ENCODE measurements at places on chromosomes 1 and 21. TPM values are rescaled to one million over a fixed set of nuclear protein-coding genes. Genes with fewer than 3 reads are reported as not detected.

Gene S1PR1
- 12.5 TPM for total RNA-seq

Gene ADAMTS5
- total RNA-seq = 1.1 TPM

Gene DNAJC6
- total RNA-seq = 0.18 TPM

Gene FAM43B
- not detected for total RNA-seq

Gene CLCC1
- 29.6 TPM for total RNA-seq

Gene SNX7
- 24.4 TPM for total RNA-seq

GRCh38 chr1:156625436-156626078 lies 6.3 kb downstream of the HAPLN2 start:
- peak; percentile 28 for DNase-seq

DNA sequence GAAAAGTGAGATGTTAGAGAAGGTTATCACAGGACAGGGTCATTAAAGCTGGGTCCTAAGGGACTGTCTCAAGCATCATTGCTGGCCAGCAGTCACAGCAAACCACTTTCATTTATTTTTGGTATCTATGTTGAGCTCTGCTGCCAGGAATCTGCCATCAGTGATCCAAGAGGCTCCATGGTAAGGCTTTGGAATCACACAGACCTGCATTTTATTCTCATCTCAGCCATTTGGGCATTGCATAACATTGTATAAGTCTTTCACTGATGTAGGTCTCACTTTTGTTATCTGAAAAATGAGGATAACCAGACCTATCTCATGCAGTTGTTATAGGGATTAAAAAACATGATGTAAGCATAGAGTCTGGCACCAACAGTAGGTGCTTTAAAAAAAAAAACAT lies 77.5 kb downstream of the OMA1 start:
- no peak for DNase-seq

GRCh38 chr1:26887125-26887524 lies 3.0 kb downstream of the GPN2 start:
- peak; percentile 52 for DNase-seq

DNA sequence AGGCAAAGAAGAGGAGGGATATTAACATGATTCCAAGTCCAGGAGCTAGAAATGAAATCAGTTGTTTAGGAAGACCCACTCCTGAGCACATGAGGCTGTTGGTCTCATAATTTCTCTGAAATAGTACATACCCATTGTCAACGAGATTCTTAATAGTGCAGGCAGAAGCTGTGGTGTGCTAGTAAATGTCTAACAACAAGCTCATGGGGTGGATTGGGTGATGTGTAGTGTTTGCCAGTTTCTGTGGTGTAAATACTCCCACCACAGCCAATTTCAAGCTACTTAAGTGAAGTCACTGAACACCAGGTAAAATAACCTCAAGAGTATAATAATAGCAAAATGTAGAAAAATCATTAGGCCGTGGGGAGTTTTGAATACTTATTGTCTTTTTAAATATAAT lies 42.0 kb downstream of the SYF2 start:
- DNase-seq = no peak

DNA sequence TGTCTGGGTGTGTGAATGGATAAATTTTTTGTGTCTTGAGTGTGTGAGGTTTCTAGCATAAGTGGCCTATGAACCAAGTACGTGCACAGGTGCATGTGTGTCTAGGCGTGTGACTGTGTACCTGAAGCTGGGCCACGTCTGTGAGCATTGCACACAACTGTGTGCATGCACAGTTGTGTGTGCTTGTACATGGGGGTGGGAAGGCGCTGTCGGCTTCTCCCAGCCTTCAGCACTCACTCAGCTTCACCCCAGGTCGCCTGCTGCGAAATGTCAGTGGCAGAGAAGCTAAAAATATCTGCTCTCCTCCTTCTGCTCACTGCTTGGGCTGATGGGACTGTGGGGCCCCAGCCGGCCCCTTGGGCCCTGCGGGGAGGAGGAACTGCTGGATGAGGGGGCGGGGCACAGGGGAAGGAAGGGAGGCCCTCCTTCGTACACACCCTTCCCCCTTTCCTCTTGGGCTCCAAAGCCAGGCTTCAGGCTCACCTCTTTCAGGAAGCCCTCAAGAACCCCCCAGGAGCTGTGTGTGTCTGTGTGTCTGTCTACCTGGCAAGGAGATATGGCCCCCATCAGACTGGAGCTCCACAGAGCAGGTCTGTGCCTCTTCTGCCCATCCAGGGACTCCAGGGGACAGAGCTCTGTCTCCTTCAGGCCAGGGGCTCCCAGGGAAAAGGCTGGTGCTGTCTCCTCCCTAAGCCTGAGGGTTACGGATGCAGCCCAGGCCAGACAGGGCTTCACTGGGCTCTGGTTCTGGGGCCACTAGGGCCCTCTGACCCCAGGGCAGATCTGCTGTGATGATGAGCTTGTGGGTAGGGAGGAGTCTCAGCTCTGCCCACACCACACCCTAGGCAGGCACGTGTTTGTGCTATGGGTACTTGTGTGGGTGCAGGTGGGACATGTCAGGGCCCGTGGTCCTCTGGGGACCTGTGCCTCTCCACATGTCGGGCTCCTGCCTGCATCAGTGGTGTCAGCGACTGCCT lies 35.6 kb upstream of the WASF2 start:
- peak; percentile 53 for DNase-seq

DNA sequence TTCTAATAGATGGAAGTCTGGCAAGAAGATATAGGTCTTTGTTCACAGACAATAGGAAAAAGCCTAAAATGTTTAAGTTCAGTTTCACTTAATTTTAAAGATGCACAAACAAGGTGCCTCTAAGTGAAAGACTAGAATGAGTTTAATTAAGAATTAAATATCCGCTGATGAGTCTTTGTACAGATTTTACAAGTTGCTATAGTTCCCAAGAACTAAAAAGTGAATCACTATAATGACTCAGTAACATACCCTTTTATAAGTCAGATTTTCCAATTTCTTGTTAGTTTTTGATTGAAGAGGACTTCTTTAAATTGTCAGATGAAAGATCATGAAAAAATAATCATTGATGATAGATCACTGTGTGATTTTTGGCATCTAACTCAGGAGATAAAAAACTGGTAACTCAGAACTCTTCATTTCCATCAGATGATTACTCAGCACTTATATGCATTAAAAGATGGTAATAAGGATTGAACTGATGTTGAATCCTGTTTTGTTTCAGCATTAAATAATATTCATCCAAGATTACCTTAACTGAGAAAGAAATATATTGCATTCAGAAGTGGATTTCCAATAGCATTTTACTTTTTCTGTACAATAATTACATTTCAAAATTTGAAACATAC lies 59.0 kb upstream of the ST6GALNAC3 start:
- no peak for DNase-seq

GRCh38 chr1:154611150-154611862 lies 3.3 kb upstream of the ADAR start:
- no peak for DNase-seq

DNA sequence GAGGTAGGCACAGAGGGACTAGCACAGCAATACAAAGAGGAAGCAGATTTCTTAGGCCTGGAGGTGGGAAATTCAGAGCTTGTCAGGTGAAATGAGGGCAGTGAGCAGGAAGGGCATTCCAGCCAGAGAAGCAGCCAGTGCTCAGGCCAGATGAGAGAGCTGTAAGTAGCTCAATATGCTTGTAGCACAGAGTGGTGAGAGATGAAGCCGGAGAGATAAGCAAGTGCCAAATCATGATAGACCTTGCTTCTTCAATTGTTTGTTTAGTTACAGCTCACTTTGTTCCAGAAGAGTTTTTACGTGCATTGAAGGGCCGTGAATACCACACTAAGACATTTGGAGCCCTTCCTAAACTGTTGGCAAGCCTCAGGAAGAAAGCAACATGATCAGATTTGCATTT lies 42.0 kb upstream of the ADAMTS1 start:
- peak; percentile 15 for DNase-seq

DNA sequence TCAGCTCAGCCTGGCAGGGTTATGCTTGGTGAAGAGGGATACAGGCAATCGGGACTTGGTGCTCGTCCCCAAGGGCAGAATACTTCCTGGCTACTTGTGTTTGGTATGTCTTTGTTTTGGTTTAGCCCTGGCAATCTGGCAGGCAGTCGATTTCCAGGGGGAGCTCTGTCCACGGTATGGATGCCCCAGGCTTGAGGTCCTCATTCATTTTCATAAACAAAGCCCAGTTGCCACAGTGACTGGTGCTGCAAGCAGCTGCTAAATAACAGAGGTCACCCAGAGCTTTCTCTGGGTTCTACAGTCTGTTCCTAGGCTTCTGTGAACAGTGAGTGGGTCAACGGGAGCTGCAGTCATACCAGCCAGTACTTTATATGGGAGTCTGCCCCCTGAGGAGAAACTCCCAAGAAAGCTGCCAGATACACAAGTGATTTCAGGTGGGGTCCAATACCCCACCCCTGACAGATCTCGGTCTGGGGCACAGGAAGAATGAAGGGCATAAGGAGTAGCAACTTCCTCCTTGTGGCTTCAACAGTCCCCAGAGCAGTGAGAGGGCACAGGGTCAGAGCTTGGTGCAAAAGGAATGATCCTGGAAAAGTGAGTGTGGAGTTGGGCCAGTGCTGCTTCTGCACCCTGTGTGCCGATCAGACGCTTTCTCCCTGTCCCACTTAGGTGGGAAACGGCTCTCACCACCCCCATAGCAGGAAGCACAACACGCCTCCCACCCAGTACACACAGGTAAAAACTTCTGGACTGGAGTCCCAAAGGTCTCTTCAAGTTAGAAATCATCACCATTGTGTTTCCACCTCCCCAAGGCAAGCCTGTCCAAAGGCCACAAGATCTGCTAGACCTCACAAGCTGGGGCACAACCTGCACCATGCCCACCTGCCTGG lies 55.5 kb downstream of the TGFBR3 start:
- DNase-seq = peak; percentile 91

DNA sequence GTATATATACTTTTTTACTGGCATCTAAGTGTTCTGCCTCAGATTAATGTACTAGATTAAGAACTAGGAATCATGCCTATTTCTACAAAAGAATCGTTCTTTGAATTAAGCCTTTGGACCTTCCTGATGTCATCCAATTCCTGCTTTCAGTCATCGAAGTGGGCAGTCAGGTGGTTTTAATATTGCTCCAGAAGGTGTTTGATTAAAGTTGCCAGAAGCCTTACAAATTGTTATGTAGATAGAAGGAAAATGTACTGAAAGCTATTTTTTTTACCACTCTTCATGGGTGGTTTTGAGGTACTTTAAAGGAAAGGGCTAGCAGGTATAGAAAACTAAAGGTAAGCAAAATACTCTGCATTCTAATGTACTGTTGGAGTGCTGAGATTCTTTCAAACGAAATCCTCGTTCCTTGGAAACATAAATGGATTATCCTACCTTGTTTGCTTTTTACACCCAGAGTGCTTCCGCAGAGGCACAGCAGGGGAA lies 716 bp downstream of the CTBS start:
- no peak for DNase-seq

DNA sequence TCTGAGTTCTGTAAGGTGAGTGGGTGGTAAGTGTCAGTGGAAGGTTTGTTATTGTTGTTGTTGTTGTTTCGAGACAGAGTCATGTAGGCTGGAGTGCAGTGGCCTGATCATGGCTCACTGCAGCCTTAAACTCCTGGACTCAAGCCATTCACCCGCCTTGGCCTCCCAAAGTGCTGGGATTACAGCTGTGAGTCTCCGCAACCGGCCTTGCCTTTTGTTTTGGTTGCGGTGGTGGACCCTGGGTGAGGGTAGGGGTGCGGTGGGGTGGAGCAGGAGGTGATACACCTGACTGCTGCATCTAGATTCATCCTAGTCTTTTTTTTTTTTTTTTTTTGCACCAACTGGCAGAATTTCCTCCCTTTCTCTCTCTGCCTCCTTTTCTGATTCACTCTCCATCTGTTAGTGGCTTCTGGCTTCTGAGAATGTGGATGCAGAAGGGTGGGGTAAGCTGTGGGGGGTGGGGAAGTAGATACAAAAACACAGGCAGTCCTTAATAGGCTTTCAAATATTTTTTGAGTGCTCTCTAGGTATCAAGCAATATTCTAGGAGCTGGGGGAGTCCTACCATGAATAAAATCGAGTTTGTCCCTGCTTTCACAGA lies 4.6 kb upstream of the GMEB1 start:
- no peak for DNase-seq

- no peak for DNase-seq
Observed at GRCh38 chr1:220878191-220879075, 810 bp upstream of the HLX start.

DNA sequence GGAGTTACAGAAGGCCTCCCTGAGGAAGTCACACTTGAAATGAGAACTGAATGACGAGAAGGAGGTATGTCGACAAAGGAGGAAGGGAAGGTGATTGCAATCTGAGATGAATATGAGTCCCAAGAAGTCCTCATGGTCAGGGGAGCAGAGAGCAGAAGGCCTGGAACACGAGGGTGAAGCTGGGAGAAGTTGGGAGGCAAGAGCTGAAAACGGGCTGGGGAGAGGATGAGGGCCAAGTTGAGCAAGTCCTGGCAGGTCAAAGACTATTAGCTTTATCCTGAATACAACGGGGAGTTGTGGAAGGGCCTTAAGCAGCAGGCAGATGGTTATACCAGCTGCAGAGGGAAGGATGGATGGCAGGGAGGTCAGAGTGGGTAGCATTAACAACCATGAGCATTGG lies 89.5 kb downstream of the KCNJ15 start:
- no peak for DNase-seq

DNA sequence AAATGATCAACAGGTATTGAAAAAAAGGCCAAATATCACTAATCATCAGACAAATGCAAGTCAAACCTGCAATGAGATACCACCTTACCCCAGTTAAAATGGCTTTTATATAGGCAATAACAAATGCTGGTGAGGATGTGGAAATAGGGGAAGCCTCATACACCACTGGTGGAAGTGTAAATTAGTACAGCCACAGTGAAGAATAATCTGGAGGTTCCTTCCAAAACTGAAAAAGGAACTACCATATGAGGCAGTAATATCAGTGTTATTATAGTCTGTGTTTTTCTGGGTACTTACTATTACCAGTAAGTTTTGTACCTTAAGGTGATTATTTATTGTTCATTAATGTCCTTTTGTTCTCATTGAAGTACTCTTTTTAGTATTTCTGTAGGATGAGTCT lies 201.3 kb downstream of the MRPL39 start:
- no peak for DNase-seq

DNA sequence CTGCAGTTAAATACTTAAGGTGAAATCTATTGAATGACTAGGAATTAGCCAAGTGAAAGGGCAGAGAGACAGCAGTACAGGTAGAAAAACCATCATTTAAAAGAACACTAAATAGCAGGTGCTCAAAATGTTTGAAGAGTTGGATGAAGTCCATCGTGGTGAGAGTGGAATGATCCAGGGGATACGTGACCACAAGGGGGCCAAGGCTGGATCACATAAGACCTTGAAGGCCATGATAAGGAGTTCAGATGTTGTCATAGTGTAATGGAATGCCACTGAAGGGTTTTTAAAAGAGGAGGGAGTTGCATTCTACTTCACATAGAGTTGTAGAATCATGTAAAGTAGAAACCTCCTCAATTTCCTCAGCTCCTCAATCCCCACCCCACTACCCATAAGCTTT lies 34.8 kb upstream of the HOOK1 start:
- DNase-seq = no peak
